Cerebellum (tissue), 4 donors: ENCODE measurements at places on chromosomes 13 and 19.

DNA sequence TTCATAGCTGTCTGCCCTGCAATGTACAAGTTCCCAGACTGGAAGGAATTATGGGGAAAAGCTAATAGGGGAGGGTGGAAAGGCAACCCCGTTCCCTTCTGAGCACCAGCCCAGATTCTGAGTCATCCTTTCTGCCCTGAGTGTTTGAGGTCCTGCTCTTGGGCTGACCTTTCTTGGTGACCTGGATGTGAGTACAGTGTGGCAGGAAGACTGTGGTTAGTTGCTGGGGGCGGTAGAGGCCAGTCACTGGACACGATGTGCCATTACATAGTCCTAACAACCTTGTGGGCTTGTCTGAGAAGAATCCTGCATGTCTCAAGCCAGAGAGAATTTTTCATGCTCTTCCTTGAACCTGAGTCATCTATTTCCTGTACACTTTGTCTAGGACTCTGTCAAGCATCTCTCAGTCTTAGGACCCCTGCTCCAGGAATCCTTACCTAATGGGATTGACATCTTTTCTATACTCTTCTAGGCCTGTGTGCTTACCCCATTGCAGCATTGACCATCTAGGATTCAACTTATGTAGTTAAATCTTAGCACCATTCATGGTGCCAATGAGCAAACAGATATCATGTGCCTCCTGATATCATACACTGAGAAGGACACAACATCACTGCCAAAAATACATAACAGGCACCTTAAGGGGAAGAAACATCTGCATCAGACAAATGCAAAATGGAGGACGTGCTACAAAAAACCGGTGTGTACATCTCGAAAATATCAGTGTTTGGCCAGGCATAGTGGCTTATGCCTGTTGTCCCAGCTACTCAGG, 8.1 kb upstream of the ANGPTL4 start:
- DNase-seq: no peak

GRCh38 chr19:43687660-43687997, 17.7 kb upstream of the PLAUR start:
- DNase-seq: no peak

- DNase-seq: no peak
Measured at GRCh38 chr19:23070353-23071146, 46.3 kb upstream of the ZNF730 start.

DNA sequence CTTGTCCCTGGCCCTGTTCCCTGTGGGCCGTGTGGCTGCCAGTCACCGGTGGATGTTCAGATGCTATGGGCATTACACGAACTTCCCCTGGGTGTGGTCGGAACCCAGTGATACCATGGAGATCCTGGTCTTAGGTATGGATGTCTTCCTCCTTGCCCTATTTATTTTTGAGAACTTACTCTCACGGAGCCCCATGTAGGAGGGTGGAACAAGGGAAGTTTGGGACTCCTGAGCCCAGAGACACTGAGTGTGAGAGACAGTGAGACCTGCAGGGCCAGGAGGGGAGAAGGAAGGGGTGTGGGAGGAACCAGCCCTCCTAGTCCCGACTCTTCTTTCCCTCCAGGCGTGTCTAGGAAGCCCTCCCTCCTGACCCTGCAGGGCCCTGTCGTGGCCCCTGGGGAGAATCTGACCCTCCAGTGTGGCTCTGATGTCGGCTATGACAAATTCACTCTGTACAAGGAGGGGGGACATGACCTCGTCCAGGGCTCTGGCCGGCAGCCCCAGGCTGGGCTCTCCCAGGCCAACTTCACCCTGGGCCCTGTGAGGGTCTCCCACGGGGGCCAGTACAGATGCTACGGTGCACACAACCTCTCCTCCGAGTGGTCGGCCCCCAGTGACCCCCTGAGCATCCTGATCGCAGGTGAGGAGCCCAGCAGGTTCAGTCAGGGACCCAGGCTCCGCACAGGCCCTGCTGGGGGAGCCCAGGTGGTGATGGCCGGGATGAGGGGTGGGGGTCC, 14.9 kb upstream of the KIR3DL3 start:
- no peak for DNase-seq

GRCh38 chr13:97435794-97436193, 1.8 kb downstream of the RAP2A start:
- DNase-seq: no peak

DNA sequence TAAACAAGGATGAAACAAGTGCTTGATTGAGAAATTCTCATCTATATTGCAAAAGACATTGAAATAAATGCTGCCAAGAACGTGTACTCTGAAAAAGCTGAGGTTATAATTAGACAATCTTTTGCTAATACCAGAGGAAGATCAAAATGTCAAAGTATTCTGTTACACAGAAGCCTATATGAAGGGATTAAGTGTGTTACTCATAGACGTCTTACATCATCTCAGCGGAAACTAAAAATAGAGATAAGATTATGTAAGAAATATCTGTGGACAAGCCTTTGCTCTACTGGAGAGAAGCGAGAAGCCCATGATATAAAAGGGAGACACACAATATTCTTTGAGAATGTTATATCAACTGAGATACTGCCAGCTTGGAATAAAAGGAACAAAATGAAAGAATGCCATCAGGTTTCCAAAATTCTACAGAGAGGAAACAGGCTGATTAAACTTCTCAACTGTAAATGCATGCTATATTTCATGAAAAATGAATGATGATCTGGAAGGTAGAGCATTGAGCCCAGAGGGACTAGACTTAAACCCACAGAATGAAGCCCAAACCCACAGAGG, 699.0 kb downstream of the GPC5 start:
- no peak for DNase-seq
